Activated CD8-positive, alpha-beta memory T cell treated with anti-CD3 and anti-CD28 coated beads for 1 hour (primary cell): ENCODE measurements at places on chromosomes 4 and X.

DNA sequence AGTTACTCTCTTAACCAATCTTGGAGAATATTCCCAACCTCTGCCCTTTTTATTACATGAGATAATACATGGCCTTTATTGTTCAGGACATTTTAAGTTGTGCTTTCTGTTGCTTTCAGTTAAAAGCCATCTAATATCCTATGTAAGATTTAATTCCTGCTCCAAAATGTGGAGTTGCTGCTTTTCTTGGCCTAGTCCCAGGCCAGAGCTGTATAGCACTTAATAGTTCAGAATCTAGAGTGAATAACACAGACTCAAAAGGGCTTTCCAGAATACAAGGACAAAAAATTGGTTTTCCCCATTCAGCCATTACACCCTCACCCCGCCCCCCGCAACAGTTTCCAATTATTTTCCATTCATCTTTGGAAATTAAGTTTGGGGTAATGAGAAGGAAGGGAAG, 144.3 kb upstream of the SMAD1 start:
- no peak for DNase-seq

DNA sequence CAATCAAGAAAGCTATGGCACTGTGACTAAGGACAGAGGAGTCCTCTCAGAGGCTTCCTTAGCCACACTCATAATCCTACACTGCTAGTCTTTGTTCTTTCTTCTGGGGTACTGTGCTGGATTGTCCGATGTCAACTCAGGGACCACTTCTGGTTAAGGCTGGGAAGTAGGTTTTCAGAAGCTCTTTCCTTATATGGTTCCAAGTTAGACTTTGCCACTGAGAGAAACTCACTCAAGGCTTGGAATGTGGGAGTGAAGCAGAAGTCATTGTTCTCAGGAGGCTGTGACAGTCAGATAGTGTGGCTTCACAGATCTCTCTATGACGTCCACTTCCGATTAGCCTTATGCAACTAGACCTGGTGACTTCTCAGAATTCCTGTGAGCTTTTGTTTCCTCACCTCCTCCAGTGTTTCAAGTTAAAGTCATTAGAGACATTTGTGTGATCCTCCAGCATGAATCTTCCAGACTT, 317.3 kb upstream of the F9 start:
- no peak for DNase-seq

GRCh38 chr4:61853041-61853440, 652.9 kb downstream of the ADGRL3 start:
- no peak for DNase-seq

DNA sequence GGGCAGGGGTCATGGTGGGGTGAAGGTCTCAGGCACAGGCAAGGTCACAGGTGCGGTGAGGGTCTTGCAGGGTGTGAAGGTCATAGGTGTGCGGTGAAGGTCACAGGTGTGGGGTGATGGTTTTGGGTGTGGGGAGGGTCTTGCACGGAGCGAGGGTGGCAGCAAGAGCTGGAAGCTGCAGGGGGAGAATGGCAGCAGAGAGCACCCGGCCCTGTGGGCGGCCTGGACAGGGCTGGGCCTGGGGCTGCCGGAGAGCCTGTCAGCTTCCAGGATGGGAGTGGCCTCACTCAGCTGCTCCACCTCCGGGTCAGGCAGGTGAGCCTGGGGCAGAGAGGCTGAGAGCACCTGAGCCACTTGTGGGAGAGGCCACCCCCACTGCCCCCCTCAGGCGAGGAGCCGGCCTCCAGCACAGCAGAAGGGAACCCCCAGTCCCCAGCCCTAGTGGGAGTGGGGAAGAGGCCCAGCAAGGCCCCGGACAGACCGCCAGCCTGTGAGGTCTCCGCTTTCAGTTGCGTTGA, 1.5 kb downstream of the MSANTD1 start:
- no peak for DNase-seq

- no peak for DNase-seq
These were observed 191.1 kb upstream of the TBL1X start for GRCh38 chrX:9273744-9274143.

DNA sequence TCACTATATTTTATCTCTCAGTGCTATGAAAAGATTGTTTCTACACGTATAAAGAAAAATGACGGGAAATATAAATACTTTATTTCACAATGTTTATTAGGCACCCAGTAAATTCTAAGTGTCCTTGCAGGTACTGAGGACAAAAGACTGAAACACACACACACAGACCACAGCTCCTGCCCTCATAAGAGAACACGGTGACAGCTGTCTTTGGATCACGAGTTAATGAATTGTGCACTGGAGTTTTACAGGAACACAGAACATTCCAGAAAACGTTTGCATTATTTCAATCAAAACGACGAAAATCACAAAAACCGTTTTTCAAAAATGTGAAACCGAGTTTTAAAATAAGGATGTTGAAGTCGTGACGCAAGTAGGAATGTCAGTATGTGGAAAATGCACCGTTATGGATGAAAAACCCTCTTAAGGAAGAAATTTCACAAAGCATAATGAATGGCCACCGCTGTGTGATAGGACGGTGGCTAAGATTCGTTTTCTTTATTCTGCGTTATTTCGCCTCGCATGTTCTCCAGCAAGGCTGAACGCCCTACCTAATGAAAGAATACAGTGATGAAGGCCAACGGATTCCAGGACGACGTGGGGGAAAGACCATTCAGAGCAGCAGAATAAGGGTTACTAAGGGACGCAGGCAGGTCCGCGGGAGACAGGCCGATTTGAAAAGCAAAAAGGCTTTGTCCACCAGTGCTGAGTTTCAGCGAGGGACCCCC, 24.2 kb downstream of the FAM156A start:
- DNase-seq = no peak

- no peak for DNase-seq
These were observed 6.2 kb downstream of the CD99 start for GRCh38 chrX:2697306-2697705.

DNA sequence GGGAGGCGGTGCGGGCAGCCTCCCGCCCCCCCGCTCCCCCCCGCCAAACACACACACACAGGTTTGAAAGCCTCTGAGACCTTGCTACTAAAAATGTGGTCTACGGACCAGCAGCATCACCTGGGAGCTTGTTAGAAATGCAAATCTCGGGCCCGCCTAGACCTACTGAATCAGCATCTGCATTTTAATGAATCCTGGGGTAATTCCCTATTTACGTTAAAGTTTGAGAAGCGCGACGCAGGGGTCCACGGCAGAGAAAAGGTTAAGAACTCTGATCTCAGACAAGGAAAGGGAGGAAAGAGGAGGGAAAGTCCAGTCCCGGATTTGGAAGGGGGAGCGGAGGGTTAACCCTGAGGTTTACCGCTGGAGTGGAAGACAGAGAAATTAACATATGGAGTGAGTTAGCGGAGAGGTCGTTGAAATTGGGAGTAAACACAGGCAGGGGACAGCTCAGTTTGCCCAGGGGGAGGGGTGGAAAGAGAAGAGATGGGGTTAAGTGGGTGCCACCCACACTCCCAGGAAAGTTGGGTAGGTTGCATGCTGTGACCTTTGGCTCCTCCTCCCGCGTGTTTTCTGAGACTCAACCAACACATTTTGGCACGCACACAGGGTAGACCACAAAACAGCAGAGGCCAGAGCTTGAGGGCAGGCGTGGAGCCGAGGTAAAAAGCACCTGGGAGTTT, 483.6 kb downstream of the BCOR start:
- no peak for DNase-seq

DNA sequence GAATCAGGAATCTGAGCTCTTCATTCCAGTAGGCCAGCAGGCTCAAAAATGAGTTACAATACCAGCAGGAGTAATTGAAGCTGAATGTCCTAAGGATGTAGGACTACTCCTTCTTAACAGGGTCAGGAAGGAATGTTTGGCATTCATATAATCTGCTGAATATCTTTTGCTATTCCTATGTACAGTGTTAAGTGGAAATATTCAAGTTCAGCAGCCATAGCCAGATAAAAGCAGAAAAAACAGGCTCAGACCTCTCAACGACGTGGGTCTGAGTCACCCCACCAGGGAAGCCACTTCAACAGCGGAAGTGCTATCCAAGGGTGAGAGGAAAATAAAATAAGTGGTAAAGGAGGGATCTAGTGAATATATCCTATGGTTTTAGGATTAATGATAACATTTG, 577.0 kb downstream of the SPOCK3 start:
- DNase-seq = no peak

GRCh38 chr4:185654965-185655554, 119.8 kb upstream of the PDLIM3 start:
- DNase-seq = no peak

- no peak for DNase-seq
These were observed 220.9 kb downstream of the SLC7A11 start for GRCh38 chr4:138021139-138021830.

- DNase-seq = no peak
These were observed 21.3 kb upstream of the CLCN5 start for GRCh38 chrX:49901048-49901447.

DNA sequence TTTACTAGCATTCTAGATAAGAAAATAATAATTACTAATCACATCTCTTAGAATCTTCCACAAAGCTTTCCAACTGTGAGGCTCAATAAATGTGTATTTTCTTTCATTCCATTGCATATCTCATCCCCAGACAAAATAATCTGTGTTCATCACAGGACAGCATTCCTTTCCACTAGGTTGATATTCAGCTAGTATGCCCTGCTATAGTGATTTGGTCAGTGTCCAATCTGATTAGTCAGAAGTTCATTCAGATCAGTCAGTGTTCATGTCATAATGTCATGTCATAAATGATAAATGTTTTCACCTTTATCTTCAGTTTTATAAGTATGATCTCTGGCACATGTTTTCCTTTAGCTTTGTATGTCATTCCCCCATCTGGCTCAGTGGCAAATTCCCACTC, 611.4 kb downstream of the KCTD8 start:
- no peak for DNase-seq

- DNase-seq = no peak
These were observed 19.5 kb upstream of the SUPT20HL2 start for GRCh38 chrX:24333371-24333770.

DNA sequence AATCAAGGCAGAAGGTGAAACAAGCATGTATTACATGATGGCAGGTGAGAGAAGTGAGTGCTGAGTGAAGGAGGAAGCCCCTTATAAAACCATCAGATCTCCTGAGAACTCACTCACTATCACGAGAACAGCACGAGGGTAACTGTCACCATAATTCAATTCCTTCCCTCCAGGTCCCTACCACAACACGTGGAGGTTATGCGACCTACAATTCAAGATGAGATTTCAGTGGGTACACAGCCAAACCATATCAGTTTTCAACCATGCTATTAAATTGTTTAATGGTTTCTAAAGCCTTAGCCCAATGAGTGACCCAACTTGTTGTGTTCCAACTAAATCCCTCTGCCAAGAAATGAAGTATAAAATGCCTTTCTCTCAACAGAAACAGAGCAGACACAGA, 519.8 kb downstream of the GBA3 start:
- no peak for DNase-seq

- no peak for DNase-seq
These were observed 43.4 kb upstream of the KLF3 start for GRCh38 chr4:38620527-38621027.
